Fibroblast of the aortic adventitia (primary cell): ENCODE measurements at places on chromosomes 5 and 9.

GRCh38 chr5:417301-418161 is 25.4 kb upstream of the EXOC3 start:
- no peak for DNase-seq

DNA sequence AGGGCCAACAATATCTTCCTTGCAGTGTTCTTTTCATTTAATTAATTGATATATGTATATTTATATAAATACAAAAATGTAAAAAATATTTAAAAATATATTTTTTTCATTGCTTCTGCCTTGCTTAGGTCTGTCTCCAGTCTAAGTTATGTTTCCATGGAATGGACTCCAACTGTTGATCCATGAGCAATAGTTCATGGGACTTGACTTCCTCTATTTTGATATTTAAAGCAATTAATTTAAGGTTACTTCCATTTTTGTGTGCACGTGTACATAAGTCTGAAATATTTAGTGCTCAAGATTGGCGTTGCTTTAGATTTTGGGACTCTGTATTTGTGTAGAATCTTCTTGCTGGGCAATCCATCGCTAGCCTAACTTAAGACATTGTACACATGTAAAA is 155.3 kb upstream of the KLF9 start:
- DNase-seq: no peak

GRCh38 chr5:72860499-72860898 is 44.0 kb downstream of the TNPO1 start:
- peak; percentile 71 for DNase-seq

GRCh38 chr5:137617528-137618205 is 118.2 kb downstream of the KLHL3 start:
- DNase-seq: peak; percentile 30

DNA sequence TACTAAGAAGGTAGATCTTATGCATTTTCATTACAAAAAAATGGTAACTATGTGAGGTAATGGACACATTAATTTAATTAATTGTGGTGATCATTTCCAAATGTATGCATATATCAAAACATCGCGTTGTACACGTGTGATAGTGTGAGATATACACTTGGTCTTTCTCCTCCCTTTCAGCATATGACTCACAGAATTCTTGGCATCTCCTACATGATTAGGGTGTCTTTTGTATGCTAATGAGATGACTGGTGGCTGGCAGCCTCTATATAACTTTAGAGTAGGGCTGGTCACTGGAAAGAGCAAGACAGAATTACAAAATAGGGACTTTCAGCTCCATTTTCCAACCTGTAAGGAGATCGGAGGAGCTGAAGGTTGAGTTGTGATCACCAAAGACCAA is 1167.6 kb downstream of the CDH12 start:
- peak; percentile 27 for DNase-seq

- no peak for DNase-seq
Observed at GRCh38 chr5:88551724-88552345, 283.2 kb upstream of the TMEM161B start.

GRCh38 chr5:163506726-163507125 is 1.3 kb downstream of the MAT2B start:
- DNase-seq: peak; percentile 56

DNA sequence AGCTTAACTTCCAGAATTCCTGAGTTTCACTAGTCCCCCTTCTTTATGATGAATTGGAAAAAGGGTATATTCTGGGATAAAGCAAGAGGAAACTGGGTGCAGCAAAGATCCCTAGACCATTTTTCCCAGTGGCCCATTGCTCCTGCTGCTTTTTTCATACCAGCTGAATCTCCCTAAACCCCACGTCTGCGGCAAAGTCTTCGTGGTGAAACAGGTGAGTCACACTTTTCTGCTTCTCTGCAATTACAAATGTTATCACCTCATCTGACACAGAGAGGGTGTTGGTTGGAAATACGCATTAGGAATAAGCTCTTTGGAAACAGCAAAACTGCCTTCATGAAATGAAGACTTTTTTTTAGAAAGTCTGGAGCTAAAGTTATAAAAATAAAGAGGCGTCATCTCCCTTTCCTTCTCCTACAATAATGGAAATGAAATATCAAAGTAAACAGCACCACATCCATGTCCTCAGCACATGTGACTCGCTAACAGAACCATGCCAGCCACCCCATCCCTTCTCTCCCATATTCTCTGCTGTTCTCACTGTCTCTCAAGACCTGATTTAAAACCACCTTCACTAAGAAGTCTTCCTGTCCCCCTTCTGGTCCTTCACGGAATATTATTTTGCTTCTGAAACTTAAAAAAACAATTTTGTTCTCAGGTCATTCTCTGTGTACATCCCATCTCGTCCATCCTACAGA is 39.5 kb upstream of the GLRX start:
- peak; percentile 59 for DNase-seq

DNA sequence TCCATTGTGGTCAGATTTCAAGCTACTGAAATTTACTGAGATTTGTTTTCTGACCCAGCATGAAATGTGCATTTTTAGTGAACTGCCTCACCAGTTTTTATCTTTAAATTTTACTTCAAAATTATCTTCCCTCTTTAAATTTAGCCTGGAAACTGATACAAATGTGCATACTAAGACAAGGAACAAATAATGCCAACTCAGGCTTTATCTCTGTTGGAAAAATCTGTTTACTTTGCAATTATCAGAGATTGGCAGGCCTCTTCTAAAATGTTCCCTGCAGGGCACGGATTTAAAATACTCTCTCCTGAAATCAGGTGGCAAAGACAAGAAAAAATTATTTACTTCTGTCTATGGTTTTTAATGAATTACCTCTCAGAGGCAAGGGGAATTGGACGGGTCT is 151.0 kb upstream of the PTCH1 start:
- no peak for DNase-seq

DNA sequence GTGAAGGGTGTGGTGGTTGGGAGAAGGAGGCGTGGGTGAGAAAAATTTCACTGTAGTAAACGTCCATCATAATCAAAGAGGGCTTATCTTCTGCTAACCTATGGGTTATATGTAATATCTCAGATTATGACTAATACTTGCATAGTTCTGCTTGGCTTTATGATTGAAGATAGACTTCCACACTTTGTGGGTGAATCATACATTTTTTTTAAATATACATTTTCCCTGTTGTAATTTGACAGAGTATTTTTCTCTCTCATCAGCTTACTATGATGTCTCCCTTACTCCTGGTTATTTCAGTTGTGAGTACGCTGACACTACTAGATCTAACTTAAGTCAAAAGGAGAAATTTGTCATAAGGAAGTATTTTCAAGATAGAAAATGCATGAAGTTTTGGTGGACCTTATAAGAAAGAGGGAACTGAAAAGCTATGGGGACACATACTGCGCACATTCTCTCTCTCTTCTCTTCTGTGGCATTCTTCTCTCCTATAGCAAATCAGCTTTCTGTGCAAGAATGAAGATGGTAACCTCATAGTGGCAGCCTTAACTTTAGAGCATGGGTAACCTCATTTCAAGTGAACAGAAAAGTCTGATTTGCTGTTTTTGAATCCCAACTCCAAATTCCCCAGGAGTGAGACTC is 4.9 kb upstream of the JAK2 start:
- no peak for DNase-seq

DNA sequence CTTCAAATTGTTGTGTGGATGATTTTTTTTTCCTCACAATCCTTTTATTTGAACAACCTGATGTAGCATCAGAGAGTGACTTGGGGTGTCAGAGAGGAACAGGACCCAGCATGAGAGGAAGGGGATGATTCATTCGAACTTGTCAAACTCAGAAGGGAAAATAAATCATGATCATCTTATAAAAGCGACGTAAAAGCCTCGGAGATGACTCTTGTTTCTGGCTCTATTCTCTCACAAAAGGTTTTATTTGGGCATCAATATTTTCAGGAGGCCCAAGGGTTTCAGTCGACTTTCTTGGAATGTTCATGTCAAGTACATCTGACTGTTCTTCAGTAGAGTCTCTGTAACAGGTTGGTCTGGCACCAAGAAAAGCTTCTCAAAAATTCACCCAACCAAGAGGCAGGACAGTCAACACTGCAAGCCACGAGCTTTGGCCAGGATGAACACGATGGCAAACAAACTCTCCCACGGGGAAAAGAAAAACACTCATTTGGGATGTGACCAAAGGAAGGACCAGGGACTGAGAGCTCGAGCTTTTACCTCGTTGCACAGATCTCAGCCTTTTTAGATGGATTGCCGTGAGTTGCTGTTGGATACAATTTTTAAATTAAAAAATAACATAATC is 55.1 kb downstream of the ANKH start:
- DNase-seq: no peak

DNA sequence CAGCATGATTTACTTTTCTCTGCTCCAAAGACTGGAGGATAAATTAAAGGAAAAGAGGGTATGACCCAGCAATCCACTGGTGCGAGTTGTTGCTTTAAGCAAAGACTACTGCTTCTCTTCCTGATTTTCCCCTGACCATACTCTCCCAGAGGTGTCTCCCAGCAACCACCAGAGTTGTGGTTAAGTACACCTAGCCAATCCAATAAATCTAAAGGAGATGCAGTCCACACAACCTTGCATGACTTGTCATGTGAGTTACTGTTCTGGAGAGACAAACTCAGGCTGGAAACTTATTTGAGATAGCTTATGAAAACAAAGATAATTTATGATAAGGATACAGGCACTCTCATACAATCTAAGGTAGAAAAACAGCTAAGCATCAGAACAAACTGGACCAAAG is 11.9 kb downstream of the TMC1 start:
- DNase-seq: peak; percentile 86

DNA sequence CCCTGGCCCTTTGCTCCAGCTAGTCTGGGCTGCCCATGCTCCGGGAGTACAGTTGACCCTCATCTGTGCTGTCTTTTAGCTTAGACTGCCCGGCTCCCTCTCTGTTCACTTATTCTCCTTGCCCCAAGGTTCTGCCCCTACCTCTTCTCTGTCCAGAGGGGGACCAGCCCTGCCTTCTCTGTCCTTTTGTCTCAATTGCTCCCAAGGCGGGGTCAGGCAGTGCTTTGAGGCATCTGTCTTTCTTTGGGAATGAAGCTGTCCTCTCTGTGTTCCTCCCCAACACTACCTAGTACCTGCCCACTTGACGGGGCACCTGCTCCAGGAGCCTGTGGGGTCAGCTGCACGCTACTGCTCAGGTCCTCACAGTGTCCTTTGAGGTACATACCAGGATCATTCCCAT is 59.3 kb downstream of the PSD2 start:
- no peak for DNase-seq

DNA sequence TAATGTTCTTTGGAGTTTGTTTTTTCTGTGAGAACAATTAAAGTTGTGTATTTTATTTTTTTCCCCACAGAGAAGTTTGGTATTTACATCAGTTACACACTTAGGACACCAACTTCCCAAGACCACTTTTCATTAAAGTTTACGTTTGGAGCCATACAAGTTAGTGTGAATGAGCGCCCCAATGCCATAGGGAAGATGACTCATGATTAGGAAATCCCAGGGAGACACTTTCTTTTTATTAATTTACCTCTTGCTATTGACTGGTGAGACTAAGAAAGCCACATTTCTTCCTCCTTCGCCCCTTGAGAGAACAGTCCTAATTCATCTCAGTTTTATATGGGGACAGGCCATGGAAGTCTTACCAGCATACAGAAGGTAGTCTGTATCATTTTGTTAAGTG is 57.1 kb downstream of the EDIL3 start:
- no peak for DNase-seq

DNA sequence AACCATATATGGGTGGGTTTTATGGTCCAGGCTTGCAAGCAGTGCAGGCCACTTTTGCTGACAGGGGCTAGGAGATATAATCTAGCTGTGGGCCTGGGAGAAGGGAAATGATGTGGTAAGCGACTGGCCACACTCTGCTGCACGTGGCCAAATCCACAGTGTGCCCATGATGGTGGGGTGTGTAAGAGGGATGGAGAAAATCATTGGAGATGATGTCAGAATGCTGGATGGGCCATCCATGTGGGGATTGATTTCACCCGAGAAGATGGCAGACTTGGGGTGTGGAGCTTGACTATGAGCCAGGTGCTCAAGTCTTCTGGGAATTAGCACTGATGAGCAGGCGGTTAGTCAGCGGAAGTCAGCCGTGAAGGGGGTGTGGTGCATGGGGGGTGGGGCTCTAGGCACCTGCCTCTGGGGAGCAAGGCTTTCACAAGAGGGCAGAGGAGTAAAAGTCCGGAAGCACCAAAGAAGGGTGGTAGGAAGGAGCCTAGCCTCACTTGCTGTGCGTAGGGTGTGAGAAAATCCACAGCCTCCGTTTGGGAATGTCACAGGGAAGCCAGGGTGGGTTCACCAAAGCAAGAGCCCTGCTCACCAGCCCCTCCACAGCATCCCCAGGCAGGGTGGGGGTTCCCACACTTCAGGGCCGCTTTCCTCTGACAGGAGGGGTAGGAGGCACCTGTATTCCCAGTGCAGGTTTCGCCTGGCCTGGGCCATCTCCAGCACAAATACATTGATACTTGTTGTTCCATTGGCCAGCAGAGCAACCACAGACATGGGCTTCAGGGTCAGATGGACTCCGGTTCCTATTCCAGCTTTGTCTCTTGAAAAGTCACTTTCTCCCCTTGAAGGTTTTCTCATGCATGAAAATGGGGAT is 44.5 kb upstream of the ANGPTL2 start:
- DNase-seq: peak; percentile 54

GRCh38 chr5:153584126-153584959 is 93.9 kb downstream of the GRIA1 start:
- no peak for DNase-seq

DNA sequence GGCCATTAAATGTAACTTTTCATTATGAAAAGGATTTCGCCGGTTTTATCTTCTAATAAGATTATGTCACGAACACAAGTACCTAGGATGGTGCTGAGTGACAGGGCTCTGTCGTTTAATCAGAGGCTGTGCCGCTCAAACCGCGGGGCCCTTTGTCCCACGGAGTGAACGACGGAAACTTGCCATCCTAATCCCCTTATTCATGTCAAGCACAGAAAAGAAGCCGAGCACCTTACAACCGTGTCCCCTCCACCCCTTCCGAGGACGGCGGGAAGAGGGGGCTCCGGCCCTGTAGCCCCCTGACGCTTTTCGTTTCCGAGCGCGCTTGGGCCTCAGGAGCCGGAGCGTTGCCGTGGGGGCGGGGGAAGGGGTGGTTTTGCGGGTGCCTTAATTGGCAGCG is 11.2 kb downstream of the LMX1B start:
- DNase-seq: no peak

- DNase-seq: no peak
Observed at GRCh38 chr5:158245513-158245912, 386.6 kb upstream of the CLINT1 start.

DNA sequence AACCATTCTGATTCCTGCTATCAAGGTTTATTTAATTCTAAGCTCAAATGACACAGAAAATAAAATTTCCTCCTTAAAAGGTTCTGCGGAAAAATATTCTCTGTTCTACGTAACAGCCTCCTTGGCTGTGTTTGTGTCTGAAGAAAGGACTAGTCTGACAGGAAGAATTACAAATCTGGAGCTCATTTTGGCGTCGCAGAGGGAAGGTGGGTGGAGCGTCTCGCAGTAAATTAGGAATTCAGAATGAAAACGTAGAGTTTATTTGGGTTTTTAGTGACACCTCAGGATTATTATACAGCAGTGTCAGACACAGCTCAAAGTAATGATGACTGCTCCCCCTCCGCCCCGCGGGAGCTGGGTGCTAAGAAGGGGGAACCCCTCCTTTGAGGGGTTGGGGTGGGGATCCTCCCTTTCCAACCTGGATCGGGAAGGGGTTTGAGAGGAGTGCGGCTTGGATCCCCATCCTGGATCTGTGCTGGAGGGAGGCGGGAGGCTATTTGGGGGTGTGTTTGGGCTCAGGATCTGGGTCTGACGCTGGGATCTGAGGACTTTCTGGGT is 933 bp upstream of the TGFBR1 start:
- DNase-seq: peak; percentile 63
